ENCODE measurements at places on chromosomes 3 and 15. TPM values are rescaled to one million over a fixed set of nuclear protein-coding genes. Genes with fewer than 3 reads are reported as not detected.

CCR8 gene
- total RNA-seq = 0.61 TPM

GOLGA6C gene
- not detected for total RNA-seq

ZNF662 gene
- 2.9 TPM for total RNA-seq

HRH1 gene
- total RNA-seq = not detected

LRRC49 gene
- total RNA-seq = not detected

GAP43 gene
- not detected for total RNA-seq

CCDC13 gene
- not detected for total RNA-seq

PARP15 gene
- total RNA-seq = 43.5 TPM

ECE2 gene
- not detected for total RNA-seq

CEP19 gene
- total RNA-seq = 0.41 TPM

OXSR1 gene
- total RNA-seq = 45.6 TPM

MME gene
- 0.81 TPM for total RNA-seq

DNA sequence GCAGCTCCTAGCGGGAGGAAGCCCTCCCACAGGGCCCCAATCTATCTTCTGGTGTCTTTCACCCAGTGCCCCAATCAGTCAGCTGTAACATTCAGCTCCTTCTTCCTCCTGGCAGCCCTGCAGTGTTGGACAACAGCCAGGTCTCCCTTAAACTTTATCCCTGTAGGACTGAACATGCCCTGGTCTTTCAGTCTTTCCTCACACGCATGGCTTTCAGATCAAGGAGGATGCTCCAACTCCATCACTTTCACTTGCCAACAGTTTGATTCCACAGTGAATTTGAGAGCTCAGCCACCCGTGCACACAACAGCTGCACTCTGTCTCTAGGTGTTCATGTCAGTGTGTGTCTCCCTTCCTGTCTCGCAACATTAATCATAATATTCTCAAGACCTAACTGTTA is 28.5 kb upstream of the LRRC34 start:
- DNase-seq = no peak

DNA sequence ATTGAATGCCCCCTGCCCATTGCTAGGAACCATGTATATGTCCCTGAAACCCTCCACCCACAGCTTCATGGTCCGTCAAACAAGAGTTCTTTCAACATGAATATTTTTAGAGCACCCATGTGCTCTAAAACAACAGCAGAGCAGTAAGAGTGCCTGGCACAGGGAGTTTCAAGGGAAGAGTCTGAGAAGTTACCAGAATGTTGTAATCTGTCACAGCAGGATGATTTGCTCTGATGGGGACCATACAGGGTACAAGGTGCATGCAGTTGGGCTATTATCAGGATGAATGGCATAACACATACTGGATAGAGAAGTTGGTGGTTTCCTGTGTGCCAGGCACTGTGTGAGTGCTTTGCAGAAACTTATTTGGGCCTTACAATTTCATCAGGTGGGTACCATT is 27.8 kb upstream of the FLNB start:
- no peak for DNase-seq

- DNase-seq = no peak
Observed at GRCh38 chr3:195253923-195254432, 17.0 kb downstream of the XXYLT1 start.

DNA sequence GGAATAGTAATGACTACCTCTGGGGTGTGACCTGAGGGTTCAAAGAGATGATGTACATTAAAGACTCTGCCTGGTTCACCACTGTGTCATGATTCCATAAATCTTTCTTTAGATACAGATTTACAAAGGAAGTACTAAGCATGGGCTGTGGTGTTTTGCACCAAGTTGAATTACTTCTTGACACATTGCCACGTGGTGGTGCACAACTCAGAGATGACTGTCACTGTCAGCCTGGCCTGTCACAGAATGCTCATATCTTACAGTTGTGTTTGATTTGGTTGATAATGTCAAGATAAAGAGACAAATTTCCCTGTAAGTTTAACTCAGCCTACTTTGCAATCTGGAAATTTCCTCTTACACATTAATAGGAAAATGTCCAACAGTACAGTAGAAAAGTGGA is 3.2 kb downstream of the CTDSPL start:
- peak; percentile 14 for DNase-seq

GRCh38 chr15:89412905-89413411 is 78.3 kb upstream of the POLG start:
- DNase-seq = no peak

DNA sequence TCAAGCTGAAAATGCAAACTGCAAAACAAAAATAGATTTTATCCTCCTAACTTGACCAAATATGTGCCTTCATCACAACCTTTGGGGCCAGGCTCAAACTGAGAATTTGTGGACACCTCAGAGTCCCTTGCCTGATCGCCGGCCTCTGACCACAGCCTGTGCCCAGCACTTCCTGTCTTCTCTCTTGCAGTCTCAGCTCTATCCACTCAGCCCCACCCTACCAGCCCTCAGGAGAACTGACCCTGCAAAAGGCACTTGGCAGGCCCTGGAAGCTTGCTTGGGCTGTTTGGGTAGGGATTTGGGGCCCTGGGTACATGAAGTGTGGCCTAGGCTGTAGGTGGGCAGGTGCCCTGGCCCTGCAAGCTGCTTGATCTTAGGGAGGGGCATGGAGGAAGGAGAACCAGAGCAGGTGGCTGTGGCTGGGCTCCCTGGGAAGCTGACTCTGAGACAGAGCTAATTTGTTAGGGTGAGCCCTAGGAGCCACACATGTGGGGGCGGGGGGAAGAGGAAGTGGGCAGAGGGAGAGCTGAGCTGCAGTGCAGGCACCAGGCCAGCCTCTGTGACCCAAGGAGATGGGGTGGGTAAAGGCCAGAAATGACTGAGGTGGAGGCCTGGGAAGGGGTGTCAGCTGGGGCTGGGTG is 8.6 kb downstream of the CLEC3B start:
- peak; percentile 30 for DNase-seq

GRCh38 chr3:170536712-170537111 is 49.2 kb downstream of the SLC7A14 start:
- DNase-seq = no peak

DNA sequence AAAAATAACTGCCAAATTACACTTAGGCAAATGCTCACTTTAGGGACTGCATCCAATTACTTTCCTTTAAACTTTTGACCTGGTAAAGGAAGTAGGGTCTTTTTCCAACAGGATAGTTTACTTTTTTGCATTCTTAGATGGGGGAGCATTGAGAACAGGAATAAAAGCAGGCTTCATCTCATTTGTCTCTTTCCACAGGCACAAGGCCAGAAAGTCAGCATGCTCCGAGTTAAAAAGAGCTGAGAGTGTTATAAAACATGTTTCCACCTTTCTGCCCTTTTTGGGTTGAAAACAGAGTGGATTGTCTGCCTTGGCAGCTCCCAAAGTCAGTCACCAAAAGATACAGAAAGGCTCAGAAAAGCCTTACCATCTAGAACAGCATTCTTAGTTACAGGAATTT is 404.9 kb upstream of the ALCAM start:
- DNase-seq = no peak

DNA sequence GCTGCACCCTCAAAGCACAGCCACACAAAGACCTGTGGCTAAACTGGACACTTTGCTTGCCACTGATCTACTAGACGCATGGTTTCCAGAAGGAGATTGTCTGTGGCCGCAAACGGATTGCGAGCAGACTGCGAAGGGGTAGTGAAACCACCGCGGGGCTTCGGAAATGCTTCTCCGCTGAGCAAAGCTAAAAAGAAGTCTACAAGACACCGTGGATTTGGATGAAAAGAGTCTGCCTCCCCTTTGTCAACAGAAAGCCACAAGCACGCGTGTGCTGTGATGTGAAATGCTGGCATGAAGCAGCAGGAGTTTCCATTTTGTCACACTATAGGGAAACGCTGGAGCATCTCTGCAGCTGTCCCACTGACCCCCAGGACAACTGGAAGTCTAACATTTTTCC is 63.0 kb downstream of the TMEM44 start:
- no peak for DNase-seq

DNA sequence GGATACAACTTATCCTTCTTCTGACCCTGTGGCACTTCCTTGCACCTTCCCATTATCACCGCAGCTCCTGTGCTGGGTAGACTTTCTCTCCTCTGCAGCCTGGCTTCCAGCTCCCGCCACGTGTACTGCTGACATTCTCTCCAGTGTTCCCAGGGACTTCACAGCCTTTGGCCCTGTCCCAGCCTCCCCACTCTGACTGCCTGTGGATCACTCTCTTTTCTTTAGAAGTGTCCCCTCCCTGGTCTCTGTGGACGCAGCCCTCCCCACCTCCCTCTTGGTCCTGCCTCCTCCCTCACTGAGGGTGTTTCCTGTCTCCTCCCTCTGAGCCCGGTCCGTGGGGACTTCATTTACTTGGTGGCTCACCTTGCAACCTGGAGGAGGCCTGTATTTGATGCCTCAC is 17.4 kb downstream of the PDIA5 start:
- no peak for DNase-seq

DNA sequence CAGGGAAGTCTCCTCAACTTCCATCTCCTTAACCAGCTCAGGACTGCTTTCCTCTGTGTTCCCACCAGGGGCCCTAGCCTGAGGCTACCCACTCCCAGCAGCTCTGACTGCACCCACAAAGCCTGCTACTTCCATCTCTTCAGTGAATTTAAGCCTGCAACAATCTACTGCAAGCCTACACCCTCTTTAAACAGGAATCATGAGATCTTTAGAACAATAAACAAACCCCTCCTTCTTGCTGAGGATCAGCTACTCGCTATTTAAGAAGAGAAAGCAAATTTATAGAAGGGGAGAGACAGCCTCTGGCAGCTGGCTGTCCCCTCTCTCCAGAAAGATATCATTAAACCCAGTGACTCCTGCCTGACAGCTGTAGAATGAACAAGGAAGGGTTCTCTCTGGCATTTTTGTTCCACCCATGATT is 51.9 kb downstream of the ARHGAP31 start:
- DNase-seq = no peak

DNA sequence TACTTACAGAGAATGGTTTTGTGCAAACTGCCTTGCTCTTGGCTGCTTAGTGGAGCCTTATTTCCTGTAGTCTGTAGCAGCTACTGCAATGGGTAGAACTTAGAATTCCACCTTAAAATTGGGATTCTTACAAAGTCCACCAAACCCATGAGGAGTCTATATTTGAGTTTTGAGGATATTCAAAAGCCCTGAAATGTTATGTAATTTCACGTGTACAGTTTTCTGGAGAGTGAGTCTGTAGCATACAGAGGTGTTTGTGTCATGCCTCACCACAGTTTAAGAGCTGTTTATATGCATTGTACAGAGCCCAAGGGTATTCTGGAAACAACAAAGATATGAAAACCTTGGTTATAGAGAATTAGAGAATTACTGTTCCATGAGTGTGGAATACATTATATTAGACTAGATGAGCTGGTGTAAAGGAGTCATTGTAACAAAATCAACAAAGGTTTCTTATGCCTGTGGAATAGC is 114.4 kb downstream of the MBNL1 start:
- no peak for DNase-seq

DNA sequence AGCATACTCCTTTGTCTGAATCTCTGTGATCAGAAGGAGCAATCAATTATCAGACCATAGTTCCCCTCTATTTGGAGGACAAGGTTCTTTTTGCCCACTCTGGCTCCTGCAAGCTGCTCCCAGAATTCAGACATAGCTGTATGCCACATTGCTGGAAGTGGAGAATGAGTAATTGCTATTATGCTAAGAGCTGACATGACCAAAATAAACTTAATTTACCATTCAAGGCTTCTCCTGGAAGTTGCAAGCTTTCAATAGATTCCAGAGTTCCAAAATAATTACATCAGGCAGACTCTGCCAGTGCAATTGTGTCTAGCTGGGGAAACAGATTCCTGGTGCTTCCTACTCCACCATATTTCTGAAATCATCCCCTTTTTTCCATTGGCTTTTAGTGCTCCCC is 7.6 kb upstream of the DRD3 start:
- no peak for DNase-seq

GRCh38 chr3:25283613-25284012 is 144.4 kb upstream of the RARB start:
- DNase-seq = no peak

DNA sequence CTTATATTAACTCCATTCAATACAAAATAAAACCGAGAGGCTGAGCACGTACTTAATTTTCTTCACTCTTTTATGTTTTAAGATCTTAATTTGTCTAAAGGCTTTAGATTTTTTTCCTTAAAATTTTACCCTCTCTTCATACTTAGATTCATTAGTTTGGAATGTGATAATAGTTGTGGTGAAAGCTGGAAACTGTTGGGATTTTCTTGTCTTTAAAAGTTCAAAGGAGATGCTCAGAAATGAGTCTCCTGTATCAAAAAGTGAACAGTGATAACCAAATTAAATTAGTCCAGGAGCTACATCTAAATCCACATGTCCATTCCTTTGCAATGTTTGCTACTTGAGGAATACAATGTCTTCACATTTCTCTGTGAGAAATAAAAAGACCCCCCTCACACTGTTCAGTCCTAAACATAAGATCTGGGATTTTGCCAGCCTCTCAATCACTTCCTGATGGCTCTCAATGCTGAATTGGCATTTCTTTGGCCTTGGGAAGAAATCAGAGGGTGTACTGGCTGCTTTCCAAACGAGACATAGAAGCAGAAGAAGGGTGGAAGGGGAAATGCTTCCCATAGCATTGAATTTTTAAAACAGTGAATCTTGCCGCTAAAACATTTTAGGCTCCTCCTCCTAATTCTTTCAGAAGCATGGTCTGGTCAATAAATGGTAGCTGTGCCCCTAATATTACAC is 245.0 kb downstream of the SHOX2 start:
- no peak for DNase-seq

DNA sequence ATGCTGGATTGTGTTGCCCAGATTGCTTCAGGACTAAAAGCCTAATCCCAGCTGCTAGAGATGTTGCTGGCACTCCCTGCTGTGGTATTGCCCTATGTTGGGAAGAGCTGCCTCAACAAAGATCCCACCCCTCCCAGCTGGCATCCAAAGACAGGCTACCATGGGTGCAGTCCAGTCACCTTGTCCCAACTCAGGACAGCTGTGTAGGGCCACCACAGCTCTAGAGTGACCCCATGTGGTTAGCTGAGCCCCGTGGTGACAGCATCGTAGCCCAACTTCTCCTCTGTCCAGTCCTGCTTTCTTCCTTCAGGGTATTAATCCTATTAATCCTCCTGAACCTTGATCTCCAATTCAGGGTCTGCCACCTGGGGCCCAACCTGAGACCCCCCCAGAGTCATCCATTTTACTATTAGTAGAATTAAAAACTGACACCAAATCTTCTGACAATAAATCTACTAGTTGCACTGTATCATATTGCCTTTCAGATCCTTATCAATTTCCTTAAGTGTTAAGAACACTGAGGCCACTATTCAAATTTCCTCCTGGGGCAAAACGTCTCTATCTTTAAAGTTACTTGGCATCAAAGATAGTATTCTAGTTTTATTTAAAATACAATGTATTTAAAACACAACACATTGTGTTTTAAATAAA is 83.5 kb downstream of the AQP9 start:
- DNase-seq = no peak

DNA sequence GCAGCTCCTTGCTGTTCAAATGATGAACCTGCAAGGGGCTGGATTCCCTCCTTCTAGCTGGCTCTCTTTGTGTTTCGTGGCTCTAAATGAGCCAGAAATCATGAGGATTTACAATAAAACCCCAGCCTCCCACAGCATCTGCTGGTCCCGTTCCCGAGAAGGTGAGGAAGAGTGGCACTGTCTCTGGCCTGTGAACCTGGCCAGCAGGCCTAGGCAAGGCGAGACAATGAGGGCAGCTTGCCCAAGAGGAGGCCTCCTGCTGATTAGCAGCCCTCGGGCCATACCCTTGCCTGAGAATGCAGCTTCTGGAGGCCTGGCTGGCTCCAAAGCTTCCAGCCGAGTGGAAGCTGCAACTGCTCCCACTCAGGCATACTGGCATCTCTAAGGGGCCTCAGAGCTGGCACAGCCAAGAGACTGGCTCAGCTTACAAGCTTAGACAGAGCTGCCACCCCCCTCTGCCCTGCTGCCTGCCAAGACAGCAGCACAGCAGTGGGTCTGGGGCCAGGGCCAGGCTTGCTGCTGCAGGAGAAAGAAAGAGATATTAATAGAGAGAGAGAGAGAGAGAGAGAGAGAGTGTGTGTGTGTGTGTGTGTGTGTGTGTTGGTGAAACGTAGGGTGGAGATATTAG is 76.5 kb downstream of the HMG20A start:
- DNase-seq = no peak

All from CD8-positive, alpha-beta T cell (primary cell).